Activated T-cell treated with anti-CD3 and anti-CD28 coated beads for 24 hours (primary cell): ENCODE measurements at places on chromosomes 1 and 21.

DNA sequence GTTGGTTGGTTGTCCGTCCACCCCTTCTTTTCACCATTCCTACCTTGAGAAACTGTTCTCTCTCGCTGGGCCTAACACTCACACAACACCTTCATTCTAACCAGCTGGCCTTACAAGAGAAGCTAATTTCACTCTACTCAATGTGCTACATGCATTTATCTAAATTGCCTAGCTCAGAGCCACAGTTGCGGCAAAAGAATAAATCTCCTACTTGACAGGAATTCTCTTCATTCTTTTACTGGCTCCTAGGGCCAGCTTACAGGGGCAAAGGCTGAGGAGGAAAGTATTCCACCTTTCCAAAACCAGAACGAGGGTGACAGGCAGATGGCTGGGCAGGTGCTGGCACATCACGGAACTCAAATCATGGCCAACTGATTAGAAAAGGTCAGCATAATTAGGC lies 6.5 kb downstream of the F3 start:
- DNase-seq, result no peak

- DNase-seq, result no peak
Observed at GRCh38 chr1:228794173-228794572, 58.9 kb downstream of the RHOU start.

DNA sequence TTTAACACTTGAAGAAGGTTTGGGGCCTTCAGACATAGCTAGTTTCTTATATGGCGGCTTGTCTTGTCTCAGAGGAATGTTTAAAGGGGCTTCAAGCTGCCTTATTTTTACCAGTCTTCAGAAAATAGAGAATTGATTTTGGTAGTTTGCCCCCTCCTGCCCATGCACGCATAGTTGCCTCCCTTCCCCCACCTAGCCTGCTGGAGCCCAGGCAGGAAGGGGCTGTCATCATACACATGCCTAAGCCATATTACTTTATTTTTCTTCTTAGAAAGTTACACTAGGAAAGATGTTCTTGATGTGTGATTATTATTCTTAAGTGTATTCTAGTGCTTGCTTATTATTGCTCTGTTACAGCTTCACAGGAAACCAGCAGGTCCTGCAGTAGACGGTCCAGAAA lies 18.3 kb downstream of the PBX1 start:
- no peak for DNase-seq

- no peak for DNase-seq
Observed at GRCh38 chr1:185896863-185897262, 162.7 kb downstream of the HMCN1 start.

DNA sequence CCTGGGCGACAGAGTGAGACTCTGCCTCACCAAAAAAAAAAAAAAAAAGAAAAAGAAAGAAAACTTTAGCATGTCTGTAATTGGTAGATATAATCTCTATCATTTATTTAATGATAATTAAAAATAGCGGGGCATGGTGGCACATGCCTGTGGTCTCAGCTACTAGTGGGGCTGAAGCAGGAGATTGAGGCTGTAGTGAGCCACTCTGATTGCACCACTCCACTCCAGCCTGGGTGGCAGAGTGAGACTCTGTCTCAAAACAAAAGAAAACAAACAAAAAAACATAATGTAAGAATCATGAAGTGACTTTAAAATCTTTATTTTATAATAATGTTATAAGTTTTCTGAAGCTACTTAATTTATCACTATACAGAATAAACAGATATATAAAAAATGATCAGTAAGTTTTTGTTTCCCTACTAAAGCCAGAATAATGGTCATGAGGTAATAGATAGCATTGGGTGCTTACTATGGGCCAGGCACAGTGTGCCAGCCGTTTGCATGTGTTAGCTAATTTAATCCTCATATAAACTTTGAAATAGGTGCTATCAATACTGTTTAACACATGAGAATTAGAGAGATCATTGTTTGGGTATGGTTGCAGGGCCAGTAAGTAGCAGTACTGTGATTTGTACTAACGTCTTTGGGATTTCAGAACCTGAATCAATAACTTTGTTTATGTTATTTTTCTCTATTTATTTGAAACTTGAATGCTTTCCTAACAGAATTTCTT lies 23.8 kb downstream of the CLIC4 start:
- DNase-seq, result no peak

- no peak for DNase-seq
Observed at GRCh38 chr1:164617377-164618201, 58.6 kb downstream of the PBX1 start.
